ENCODE measurements at places on chromosomes 5 and 9.

- no peak for DNase-seq
These were observed 154.1 kb upstream of the TAS2R1 start for GRCh38 chr5:9784231-9784630.

- DNase-seq, result no peak
These were observed 15.5 kb downstream of the B4GALT1 start for GRCh38 chr9:33151601-33152000.

DNA sequence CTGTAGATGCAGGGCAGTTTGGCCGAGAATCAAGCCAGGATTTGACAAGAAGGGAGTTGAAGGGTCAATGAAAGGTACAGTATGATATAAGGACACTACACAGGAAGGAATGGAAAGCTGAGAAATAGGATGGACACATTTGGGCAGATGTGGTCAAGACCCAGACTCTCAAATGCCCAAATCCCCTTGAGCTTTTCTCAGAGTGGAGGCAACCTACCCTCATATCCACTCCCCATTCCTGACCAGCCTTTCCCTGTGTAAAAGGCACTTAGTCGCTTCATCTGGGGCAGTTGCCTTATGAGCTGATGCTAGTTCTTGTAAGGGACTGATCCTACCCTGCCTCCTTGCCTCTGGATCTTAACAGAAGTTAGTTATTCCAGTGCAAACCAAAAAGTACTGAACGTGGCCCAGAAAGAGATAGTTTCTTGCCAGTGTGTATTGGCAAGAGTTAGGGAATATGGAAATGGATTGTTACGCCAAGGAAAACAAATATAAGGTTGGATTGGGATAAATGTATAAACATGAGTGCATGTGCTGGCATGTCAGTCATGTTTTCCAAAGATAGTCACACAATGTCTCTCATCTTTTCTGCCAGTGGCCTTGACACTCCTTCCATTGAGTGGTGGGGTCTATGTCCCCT, 4.1 kb upstream of the MCCC2 start:
- no peak for DNase-seq

- DNase-seq, result no peak
These were observed 165.3 kb downstream of the TMEM167A start for GRCh38 chr5:82911910-82912309.

DNA sequence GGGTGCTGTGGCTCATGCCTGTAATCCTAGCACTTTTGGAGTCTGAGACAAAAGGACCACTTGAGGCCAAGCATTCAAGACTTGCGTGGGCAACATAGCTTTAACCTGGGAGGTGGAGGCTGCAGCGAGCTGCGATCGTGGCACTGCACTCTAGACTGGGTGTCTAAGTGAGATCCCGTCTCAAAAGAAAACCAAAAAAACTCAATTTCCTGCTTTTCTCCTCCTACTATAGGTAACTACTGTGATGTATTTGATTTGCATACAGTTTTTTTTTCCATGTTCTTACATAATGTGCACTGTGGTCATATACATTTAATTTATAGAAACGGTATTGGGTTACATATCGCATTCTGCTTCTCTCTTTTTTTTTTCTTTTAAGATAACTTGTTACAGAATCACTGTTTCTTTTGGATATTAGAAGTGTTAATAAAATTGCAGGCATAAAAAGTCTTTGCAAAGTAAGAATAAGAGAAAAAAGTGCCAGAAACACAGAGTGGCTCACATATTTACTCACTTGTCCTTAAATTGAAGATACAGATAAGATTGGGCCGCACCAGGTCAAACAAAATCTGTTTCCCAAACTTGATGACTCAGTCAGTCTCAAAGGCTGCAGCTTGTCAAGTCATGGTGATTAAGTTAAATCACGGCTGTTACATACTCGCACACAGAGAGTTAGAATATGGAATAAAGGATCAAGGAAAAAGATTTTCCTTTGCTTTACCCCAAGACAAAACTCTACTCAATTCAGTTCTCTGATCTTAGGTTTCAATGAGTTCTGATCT, 2.0 kb upstream of the PTGR1 start:
- no peak for DNase-seq

- DNase-seq, result no peak
These were observed 19.4 kb upstream of the FCN1 start for GRCh38 chr9:134937164-134937555.
